ENCODE measurements at places on chromosomes 5 and 9.

DNA sequence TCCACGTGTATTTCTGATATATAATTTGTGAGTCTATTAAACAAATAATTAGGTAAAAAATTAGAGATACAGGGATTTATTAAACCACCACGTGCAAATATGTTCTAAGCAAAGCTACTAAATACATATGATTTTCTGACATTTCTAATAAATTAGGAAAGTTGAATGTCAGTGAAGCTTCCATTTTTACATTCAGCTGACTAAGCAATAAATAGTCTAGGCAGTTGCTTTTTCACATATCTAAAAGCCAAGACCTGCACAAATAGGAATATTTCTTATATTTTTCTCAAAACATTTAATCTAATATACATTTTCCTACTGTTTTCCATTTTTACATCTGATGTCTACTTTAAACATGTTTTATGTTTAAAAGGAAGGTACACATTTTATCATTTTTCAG lies 322.6 kb upstream of the EFNA5 start:
- no peak for DNase-seq

DNA sequence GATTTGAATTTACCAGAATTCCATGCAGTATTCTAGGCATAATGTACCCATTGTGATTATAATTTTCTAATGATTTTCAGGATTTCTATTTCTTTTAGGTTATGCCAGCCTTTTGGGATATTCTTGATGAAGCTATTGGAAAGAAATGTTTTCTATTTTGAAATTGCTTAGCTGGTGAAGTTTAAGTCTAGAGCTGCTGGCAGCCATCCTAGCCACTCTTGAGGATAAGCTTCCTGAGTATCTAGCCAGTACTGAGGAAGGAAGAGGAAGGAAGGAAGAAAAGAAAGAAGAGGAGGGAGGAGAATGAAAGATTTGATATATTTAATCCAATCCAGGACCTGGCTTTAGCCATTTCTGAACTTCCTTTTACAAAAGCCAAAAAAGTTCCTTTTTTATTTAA lies 142.1 kb upstream of the DAB2 start:
- DNase-seq, result no peak

GRCh38 chr5:62341783-62342475 lies 35.9 kb downstream of the KIF2A start:
- DNase-seq, result no peak

- no peak for DNase-seq
Measured at GRCh38 chr9:84832453-84832852, 162.9 kb downstream of the NTRK2 start.

DNA sequence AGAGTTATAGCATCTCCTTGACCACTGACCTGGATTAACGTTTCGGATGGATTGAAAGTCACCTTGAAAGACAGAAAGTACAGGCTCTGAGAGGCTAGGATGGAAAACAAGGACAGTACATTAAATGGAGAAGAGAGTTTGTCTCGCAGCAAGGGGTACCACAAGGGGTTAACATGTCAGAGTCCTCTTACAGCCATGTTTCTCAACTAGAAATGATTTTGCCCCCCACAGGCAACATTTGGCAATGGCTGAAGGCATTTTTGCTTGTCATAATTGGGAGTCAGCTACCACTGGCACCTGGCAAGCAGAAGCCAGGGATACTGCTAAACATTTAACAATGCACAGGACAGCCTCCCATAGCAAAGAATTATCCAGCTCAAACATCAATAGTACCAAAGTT lies 90.8 kb upstream of the EQTN start:
- DNase-seq, result no peak

- no peak for DNase-seq
Measured at GRCh38 chr5:168356592-168356991, 65.1 kb downstream of the WWC1 start.

GRCh38 chr5:175815126-175815913 lies 56.1 kb upstream of the CPLX2 start:
- no peak for DNase-seq

- no peak for DNase-seq
Measured at GRCh38 chr5:9617221-9617620, 12.9 kb downstream of the TAS2R1 start.

- no peak for DNase-seq
Measured at GRCh38 chr5:38932854-38933408, 87.1 kb downstream of the OSMR start.

DNA sequence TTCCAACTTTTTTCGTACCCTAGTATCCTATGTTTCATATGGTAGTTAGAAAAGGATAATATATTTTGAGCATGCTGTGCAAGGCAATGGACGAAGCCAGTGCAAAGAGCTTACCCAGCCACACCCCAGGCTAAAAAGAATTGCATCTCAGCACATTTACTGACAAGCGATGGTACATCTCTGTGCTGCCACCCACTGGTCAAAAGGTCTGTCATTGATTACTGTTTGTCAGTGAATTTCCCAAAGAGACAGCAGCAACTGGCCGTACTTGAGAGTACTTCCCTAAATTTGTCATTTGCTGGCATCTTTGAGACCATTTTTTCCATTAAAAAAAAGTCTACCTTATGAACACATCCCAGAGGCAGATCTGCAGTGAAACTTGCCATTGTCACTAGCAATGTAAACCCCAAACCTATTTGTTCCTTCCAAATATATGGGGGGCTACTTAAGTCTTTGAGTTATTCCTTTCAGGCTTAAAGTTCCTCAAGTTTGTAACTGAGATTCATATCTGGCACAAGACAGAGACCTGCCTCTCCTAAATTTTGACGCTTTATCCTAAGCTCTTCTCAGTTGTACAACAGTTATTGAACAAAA lies 184.3 kb downstream of the CTNND2 start:
- no peak for DNase-seq

- no peak for DNase-seq
Measured at GRCh38 chr9:84851935-84852585, 182.5 kb downstream of the NTRK2 start.

DNA sequence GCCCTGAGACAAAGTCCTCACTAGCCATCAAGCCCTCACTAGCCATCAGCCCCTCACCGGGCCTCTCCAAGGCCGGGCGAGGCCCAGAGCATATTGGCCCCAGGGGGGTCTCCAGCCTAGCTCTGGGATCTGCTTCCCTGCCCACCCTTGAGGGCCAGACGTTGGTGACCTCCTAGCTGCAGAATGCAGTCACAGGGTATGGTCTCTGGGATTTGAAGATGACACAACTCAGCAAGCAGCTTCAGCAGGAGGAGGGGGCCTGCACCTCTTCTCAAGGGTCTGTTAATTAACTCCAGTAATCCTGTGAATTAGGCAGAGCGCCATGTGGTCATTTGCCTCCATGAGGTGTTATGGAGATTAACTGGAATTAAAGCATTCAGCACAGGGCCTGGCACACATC lies 116.9 kb upstream of the SPOCK1 start:
- DNase-seq, result no peak

Data from suprapubic skin (tissue), 4 donors.